ENCODE measurements at places on chromosomes 1 and 21. TPM values are rescaled to one million over a fixed set of nuclear protein-coding genes. Genes with fewer than 3 reads are reported as not detected.

LMX1A gene
- not detected for total RNA-seq

PTGS2 gene
- total RNA-seq = 0.20 TPM

AIRE gene
- 0.09 TPM for total RNA-seq

KPRP gene
- total RNA-seq = not detected

TPTE gene
- total RNA-seq = not detected

INSRR gene
- not detected for total RNA-seq

CFHR5 gene
- total RNA-seq = not detected

FCGR1A gene
- total RNA-seq = not detected

CD244 gene
- not detected for total RNA-seq

RAB3B gene
- total RNA-seq = 34.1 TPM

TRIM63 gene
- total RNA-seq = not detected

GRCh38 chr1:58611861-58612385 lies 34.9 kb upstream of the TACSTD2 start:
- no peaks in the 10 kb centered on the region for H3K27me3 ChIP-seq
- DNase-seq = no peak
- H3K27ac ChIP-seq = no peak overlapping the region
- no peaks in the 10 kb centered on the region for H3K36me3 ChIP-seq

GRCh38 chr1:33825506-33825905 lies 38.4 kb upstream of the HMGB4 start:
- no peak for DNase-seq
- H3K27ac ChIP-seq = no peak overlapping the region
- H3K4me3 ChIP-seq = no peak overlapping the region

DNA sequence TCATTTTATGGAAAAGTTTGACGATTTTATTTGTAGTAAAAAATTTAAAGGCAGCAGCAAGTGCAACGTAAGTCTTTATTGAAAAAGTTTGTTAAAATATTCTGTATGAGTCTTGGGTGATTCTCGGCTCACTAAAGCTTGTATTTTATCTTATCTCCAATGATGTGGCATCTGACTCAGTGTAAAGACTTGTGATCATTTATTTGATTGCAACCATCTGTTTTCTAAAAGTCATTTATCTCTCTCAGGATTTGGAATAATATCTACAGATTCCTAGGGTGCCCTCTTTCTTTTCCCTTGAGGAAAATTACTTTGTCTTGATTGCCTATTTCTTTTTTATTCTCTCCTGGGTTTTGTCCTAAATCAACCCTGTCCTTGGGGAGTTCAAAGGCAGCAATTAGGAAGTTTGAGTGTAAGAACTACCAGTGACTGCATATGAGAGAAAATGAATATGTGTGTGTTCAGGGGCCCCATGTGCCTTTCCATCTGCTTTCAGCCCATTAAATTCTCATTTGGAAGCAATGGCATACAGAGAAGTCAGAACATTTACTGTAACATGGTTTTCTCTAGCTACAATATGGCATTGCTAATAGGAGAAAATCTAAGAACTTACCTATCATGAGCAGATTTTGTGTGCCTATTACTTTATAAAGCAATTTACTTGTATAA lies 575.0 kb upstream of the CHRM3 start:
- no peak overlapping the region for H3K27ac ChIP-seq
- no peaks in the 10 kb centered on the region for H3K4me1 ChIP-seq
- H3K36me3 ChIP-seq = peaks cover 7% of the 10 kb centered on the region
- no peaks in the 10 kb centered on the region for H3K27me3 ChIP-seq

DNA sequence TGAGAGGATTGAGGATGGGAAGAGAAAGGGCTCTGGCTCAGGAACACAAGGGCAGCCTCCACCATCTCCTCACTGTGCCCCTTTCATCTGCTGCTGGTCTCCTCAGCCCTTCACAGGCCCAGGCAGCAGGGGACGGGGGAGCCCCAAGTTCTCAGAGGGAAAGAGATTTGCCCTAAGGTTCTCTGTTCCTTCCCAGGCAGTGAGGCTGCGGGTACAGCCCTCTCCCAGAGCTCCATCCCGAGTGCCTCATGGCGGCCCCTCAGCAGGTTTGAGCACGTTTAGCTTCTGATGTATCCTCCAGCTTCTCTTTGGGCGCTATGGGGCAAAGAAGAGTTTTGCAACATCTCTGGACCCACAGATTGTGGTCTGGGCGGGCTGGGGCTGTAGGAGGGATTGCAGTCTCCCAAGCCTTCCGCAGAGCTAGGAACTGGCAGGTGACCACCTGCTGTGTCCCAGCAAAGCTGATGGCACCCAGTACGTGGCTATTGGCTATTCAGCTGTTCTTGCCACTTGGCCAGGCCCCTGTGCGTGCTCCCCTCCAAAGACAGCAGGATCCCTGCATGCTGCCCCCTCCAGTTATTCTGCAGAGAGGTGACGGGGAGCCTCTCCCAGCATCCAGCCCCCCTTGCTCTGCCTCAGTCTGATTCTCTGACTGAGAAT lies 10.1 kb downstream of the DISP3 start:
- H3K4me3 ChIP-seq = no peak overlapping the region
- H3K27me3 ChIP-seq = no peaks in the 10 kb centered on the region

GRCh38 chr1:158105352-158106095 lies 75.2 kb upstream of the CD1D start:
- H3K36me3 ChIP-seq = peaks cover 5% of the 10 kb centered on the region
- H3K27me3 ChIP-seq = peaks cover 6% of the 10 kb centered on the region
- peak overlapping the region; percentile 86 for H3K27ac ChIP-seq
- no peak for DNase-seq

DNA sequence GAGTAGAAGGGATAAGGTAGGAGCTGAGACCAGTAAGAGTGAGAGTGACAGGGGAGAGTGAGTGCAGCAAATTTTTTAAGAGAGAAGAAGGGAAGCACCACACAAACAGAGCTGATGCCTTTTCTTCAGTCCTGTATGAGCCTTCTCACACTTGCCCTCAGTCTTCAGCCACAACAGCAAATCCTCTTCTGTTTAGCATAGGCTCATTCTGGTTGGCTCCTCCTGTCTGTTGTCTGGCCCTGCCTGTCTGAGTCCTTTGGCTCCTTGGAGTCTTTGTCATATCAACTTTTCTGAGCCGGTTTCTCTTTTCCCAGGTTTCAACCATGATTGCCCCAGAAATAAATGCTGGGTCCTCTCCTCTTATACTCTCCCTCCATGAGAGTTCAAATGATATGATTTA lies 12.7 kb upstream of the CASQ1 start:
- peaks cover 19% of the 10 kb centered on the region for H3K4me1 ChIP-seq
- no peaks in the 10 kb centered on the region for H3K36me3 ChIP-seq
- no peak for DNase-seq
- H3K4me3 ChIP-seq = no peak overlapping the region
- no peak overlapping the region for H3K27ac ChIP-seq
- peaks cover 8% of the 10 kb centered on the region for H3K27me3 ChIP-seq

GRCh38 chr1:85884372-85885035 lies 176.3 kb upstream of the ZNHIT6 start:
- H3K27me3 ChIP-seq = no peaks in the 10 kb centered on the region
- H3K27ac ChIP-seq = peak overlapping the region; percentile 85
- DNase-seq = no peak

DNA sequence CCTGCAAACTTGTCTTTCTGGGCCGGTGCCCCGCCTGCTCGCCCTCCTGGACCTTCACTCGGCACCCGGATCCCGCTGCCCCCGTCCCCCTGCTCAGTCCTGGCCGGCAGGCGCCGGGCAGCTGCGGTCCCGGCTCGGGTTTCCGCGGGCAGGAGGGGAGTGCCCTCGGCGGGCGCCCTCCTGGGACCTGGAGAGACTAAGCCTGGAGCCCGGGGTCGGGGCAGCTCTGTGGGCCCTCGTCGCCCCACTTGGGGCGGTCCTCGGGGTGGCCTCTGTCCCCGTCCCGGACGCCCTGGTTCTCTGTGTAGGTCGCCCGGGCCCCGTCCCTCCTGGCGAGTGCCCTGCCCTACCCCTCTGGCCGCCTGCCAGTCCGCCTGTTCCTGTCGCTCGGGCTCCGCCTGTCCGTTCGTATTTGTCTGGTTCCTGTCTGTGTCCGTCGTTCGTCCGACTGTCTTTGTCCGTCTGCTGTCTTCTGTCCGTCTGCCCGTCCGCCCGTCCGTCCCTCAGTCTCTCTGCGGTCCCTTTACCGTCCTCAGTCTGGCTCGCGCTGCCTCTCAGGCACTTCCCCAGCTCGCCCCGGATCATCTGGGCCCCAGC lies 490 bp downstream of the SERINC2 start:
- peaks cover 16% of the 10 kb centered on the region for H3K27me3 ChIP-seq
- no peaks in the 10 kb centered on the region for H3K36me3 ChIP-seq
- H3K4me3 ChIP-seq = peak overlapping the region; percentile 95
- peaks cover 37% of the 10 kb centered on the region for H3K4me1 ChIP-seq
- 0 out of 2 replicates have a peak overlapping the region, but pooled peaks have one; percentile 47 for H3K27ac ChIP-seq

DNA sequence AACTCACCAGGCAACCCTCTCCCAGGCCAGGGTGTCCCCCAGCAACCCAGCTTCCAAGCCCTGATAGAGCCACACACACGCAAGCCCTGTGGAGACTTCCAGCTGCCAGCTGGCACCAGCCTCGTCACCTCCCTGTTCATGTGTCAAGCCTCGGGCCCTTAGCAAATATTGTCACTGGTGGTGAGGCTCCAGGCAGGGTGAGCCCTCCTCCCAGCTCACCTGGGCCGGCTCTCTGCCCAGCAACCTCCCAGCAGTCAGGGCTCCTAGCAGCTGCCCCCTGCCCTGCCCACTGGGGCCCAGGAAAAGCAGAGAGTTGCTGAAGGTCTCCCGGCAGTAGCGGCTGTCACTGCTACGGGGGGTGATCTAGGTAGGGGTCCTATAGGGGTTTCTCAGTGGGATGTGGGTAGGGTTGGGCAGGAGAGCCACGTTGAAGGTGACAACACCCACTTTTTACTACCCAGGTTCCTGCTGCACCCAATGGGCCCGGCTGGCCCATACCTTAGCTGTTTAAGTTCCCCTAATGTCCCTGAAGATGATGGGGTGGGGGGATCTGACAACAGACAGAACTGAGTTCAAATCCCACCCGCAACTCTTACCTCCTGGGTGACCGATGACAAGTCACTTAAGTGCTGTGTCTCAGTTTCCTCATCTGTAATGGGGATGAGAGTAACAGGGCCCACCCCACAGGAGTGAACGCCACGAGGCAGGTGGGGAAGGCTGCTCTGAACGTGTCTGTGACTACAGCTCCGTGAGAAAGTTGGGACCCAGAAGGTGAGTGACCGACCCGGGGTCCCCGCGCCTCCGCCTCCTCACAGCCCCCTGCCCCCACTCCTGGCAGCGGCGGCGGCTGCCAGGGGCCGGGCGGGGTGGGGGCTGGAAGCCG lies 678 bp downstream of the TTC39A start:
- H3K4me3 ChIP-seq = peak overlapping the region; percentile 62
- no peaks in the 10 kb centered on the region for H3K36me3 ChIP-seq
- H3K27me3 ChIP-seq = peaks cover 25% of the 10 kb centered on the region
- H3K4me1 ChIP-seq = peaks cover 13% of the 10 kb centered on the region
- no peak for DNase-seq

- H3K4me3 ChIP-seq = no peak overlapping the region
- no peaks in the 10 kb centered on the region for H3K27me3 ChIP-seq
- H3K36me3 ChIP-seq = no peaks in the 10 kb centered on the region
- no peaks in the 10 kb centered on the region for H3K4me1 ChIP-seq
- DNase-seq = no peak
Observed at GRCh38 chr1:6093611-6094010, 47.9 kb downstream of the KCNAB2 start.

DNA sequence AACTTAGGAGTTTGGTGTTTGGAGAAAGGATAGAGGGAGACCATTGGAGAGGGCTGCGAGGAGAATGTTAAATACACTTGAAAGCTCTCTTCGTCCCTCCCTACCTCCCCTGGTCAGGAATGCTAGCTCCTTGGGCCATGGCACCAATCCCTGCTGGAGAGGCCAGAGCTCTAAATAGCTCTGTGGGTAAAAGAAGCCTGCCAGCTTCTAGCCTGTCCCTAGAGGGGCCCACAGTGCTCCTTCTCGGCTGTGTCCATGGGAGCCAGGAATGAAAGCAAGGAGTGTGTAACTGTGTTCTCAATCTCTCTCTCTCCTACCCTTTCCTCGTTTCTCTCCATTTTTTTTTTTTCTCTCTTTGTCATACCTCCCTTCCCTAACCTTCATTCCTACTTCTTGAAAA lies at the start of gene CCDC190:
Gene CCDC190 (minus strand): TSS at position 75 of the 400 bp plus-strand sequence. CDS start 1,529 bp downstream, outside the sequence.
- H3K4me1 ChIP-seq = no peaks in the 10 kb centered on the region
- DNase-seq = no peak
- no peaks in the 10 kb centered on the region for H3K27me3 ChIP-seq
- H3K4me3 ChIP-seq = no peak within 1 kb of the TSS
- H3K27ac ChIP-seq = no peak within 1 kb of the TSS

DNA sequence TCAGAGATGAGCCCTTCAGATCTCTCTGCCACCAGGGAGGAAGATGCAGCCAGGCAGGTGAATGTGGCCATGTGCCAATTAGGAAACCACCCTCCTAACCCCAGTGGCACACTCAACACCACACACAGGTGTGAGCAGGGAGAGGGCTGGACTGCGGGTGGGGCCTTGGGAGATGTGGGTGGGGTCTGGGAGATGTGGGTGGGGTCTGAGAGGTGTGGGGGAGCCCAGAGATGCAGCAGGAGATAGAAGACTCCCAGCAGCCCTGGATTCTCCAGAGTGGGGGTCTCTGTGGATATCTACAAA lies 43.2 kb upstream of the COL6A1 start:
- no peak for DNase-seq
- peaks cover 40% of the 10 kb centered on the region for H3K27me3 ChIP-seq
- no peaks in the 10 kb centered on the region for H3K4me1 ChIP-seq
- peaks cover 26% of the 10 kb centered on the region for H3K36me3 ChIP-seq
- no peak overlapping the region for H3K4me3 ChIP-seq

- peaks cover 35% of the 10 kb centered on the region for H3K4me1 ChIP-seq
- H3K27me3 ChIP-seq = no peaks in the 10 kb centered on the region
- H3K36me3 ChIP-seq = peaks cover 36% of the 10 kb centered on the region
Observed at GRCh38 chr1:180278596-180279395, 48.7 kb downstream of the LHX4 start.

GRCh38 chr1:9195651-9196050 lies 38.9 kb upstream of the H6PD start:
- peaks cover 3% of the 10 kb centered on the region for H3K36me3 ChIP-seq
- H3K27me3 ChIP-seq = peaks cover 41% of the 10 kb centered on the region
- no peak overlapping the region for H3K27ac ChIP-seq
- no peak overlapping the region for H3K4me3 ChIP-seq

DNA sequence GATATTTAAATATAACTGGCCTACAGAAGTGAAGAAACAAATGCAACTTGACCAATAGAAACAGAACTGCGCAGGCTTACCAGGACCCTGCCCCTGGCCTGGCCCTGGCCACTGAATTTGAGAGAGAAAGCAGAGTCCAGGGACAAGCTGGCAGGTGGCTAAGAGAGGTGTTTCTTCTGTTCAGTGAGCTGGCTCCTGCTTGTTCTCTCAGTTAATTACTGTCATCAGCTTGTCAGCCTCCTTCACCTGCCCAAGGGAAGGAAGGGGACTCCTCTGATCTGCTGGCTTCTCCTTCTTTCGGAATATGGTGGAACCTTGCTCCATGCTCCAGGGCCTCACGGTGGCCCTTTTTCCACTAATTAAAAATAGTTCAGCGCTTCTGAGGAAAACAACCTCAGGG lies 388.4 kb downstream of the DISC1 start:
- DNase-seq = no peak
- H3K27me3 ChIP-seq = no peaks in the 10 kb centered on the region
- H3K4me3 ChIP-seq = no peak overlapping the region
- no peaks in the 10 kb centered on the region for H3K36me3 ChIP-seq
- H3K27ac ChIP-seq = no peak overlapping the region

DNA sequence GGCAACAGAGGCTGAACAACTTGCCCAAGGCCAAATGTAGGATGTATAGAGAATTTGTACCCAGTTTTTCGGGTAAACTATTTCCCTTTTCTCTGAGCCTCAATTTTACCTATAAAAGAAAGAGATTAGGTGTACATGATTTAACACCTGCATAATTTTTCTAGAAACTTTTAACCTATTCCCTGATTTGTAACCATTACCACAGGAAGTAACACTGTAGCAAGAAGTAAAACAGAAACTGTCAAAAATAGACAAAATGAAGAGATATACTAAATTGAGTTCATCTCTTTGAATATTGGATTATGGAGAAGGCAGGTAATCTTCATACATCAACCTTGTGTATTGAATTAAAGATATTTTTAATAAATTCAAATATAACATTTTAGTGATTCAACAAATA lies 136.2 kb downstream of the ZC3H11B start:
- H3K36me3 ChIP-seq = no peaks in the 10 kb centered on the region
- H3K27me3 ChIP-seq = no peaks in the 10 kb centered on the region
- H3K27ac ChIP-seq = no peak overlapping the region
